ENCODE measurements at places on chromosomes 11 and 22.
A peak's percentile ranks its signal among the peaks of the same experiment; 100 is the strongest.

GRCh38 chr11:92875473-92875872 is 94.0 kb upstream of the MTNR1B start:
- no peak for DNase-seq

- no peak for DNase-seq
These were observed 55.9 kb upstream of the FGF3 start for GRCh38 chr11:69874984-69875624.

DNA sequence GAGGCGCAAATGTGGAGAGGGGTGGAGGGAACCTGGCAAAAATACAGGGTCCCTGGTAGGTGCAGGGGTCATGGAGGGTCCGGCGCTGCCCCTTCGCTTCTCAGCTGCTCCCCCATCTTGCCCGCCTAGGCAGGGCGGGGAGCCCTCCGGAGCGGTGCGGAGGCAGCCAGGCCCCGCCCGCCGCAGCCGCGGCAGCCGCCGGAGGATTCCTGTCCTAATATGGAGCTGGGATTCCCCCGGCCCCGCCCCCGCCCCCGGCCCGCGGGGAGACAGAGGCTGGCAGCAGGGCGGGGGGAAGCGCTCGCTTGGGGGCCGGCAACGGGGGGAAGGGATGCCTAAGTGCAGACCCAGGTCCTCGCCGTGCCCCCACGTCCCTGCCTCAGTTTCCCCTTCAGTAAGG is 1.0 kb upstream of the NPAS4 start:
- no peak for DNase-seq

DNA sequence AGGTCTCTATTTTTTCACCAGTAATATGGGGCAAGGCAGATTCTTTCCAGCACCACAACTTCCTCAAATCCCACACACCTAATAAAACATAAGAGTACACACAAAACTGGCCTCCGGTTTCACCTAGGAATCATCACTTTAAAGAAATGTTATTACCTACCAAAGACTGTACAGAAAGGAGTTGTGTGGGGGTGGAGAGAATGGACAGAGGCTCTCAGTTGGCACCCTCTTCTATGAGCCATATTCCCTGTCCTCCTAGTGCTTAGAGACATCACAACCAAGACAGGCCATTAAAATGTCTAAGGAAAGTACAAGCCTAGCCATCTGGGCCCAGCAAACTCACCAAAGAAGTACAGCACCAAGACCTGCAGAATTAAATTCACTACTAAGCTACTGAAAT is 56.1 kb downstream of the RBFOX2 start:
- no peak for DNase-seq

DNA sequence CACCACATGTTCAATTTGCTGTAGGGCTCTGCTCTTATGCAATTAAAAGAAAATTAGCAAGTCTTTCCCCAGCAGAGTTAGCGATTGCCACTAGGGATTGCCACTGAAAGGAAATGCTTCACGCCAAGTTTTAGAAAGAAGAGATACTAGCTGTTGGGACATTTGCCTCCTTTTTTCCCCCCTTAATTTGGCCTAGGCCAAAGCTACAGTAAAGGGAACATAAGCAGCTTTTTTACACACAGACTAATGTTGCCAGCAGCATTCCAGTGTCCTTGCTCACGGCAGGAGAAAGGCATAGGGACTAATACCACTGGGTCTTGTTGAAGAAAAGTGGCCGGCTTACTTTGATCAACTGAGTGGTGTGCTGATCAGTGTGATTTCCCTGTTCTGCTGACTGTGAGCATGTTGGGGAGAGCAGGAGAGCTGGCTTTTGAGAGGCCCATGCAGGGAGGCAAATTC is 71.2 kb downstream of the PHF21A start:
- peak; percentile 62 for DNase-seq

All from urinary bladder (tissue), 4 donors.